ENCODE measurements at places on chromosomes 6 and 20.

DNA sequence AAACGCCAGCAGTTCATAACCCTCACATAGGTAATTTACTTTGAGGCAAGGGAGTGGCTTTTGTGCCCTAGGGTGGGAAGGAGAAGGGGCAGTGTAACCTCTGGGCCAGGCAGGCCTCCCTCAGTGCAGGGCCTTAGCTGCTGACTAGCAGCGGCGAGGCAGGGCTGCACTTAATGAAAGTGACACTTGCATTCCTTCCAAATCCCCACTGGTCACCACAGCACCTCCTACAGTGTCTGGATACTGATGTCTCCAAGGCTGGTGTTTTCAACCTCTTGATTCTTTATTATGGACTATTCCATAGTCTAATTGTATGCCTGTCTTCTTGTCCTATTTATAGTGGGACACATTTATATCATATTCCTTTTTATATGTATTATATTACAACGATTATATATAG lies 152.7 kb downstream of the LY86 start:
- DNase-seq = no peak

- DNase-seq = no peak
Measured at GRCh38 chr20:58997141-58997770, 9.8 kb downstream of the CTSZ start.

GRCh38 chr6:36683145-36683655 lies 4.7 kb downstream of the CDKN1A start:
- DNase-seq = no peak

GRCh38 chr20:22373164-22373895 lies 211.0 kb downstream of the FOXA2 start:
- DNase-seq = no peak

GRCh38 chr6:116145803-116146675 lies 20.1 kb upstream of the COL10A1 start:
- no peak for DNase-seq

DNA sequence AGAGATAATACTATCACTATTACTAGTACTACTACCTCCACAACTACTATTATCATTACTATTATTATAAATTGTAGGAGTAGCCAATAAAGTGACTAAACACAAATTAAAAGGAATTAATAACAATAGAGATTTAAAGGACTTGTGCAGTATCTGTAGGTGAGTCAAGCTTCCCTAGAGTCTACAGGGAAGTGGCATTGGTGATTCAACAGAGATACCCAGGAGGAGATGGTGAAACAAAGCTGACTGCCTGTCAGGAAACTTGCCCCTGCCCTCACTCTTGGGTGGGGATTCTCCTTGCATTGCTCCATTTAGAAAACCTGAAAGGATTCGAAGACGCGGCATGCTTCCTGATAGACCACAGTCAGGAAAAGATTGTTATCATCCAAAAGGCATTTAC lies 23.3 kb upstream of the BCLAF1 start:
- no peak for DNase-seq

DNA sequence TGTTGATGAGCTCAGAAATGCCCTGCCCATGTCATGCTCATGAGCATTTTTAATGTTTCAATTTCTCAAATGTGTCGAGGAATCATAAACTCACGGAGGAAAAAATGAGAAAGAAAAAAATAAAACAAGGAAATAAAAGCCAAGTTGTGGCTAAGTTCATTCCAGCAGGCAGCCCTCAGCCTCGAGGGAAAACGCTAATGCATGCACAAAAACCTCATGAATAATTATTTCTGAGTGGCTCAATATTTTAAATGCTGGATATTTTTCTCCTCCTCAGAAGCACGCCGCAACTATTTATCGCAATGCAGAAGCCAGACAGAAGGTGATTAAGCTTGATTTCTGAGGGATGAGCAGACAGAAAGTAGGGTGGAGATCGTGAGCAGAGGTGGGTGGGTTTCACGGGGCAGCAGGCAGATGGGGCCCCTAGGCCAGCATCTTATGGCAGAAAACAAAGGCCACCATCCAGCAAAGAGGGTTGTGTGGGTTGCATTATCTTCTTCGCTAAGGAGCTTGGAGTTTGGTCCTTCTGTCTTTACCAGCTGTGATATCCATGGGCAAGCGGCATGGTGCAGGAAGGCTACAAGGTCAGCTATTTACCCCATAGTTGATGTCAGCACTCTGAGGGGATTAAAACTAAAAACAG lies 151.5 kb upstream of the LRFN2 start:
- no peak for DNase-seq

- no peak for DNase-seq
Measured at GRCh38 chr6:47114460-47114859, 72.3 kb upstream of the ADGRF1 start.

DNA sequence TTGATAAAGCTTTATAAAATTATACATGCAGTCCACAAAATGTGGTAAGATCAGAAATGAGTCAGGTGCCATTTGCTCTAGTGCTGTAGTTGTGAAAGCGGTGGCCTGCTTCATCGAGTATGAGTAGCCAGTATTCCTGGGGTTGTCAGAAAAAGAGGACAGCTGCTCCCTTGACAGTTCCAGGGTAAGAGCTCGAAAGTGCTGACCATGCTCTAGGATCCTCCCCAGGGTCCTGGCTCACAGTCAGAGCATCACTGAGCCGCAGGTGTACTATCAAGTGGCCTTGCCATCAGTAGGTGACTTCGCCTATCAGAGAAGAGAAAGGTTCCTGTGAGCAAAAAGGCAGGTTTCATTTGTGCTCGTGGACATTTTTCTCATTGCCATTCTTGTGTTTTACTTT lies 3.6 kb downstream of the BTBD3 start:
- DNase-seq = no peak

- DNase-seq = no peak
Measured at GRCh38 chr6:135531954-135532490, 34.5 kb upstream of the AHI1 start.

- DNase-seq = no peak
Measured at GRCh38 chr20:39528436-39528835, 566.3 kb downstream of the DHX35 start.

- no peak for DNase-seq
Measured at GRCh38 chr6:106995640-106996039, 21.1 kb upstream of the CD24 start.

GRCh38 chr6:26087284-26088115 lies at the start of gene HFE:
Gene HFE (plus strand): TSS chr6:26087429. CDS start chr6:26087441, 12 bp downstream.
- peak; percentile 61 for DNase-seq

- DNase-seq = peak; percentile 15
Measured at GRCh38 chr6:28875191-28875747, 48.5 kb downstream of the TRIM27 start.

DNA sequence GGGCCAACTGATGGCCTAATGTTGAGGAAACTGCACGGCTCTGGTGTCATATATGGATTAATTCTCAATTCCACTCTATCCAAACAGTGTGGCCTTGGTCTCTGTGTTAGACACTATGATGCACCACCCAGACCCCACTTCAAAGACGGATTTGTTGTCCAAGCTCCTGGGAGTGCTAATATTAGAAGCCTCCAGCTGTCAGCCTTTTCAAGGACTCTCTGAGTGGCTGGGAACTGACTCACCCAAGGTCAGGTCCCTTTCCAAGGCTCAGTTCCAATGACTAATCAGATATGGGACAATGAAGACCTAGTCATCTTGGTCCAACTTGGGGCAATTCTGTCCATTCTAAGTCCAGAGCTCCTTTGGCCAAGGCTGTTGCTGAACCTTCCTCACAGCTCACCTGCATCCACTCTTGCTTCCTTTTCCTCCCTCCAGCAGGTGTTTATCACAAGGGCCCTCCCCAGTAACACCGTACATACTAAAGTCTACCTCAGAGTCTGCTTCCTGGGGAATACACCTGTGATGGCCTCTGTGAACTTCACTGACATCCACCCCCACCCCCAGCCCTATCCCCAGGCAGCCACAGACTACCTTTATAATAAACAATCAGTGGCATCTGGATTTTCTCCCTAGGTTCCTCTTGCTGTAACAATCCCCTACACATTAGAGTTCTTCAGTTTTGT lies 7.2 kb upstream of the IL20RA start:
- DNase-seq = no peak

DNA sequence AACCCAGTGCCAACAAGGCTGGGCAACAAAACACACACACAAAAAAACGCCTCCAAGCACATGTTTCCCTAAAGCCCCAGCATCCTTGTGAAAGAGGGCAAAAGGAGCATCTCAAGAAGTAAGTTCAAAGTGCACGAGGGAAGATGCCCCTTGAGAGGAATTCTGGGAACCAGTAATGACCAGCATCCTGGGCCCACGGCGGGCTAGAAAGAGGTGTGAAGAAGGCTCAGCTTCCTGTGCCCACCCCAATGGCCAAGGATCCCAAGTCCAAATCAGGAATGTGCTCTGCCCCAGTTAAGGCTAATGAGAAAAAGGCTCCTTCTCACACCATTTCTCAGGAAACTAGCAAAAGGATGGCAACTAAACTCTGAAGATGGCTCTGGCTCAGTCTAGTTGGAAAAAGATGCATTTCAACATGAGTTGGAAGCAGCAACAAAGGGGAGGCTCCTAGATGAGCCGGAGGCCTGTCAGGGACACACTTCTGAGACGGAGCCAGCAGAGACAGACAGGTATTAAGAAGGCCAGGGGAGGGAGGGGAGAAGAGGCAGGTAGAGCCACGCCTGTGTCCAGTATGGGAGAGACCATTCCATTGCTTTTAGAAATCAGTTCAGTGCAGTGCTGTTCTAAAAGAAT lies 3.2 kb downstream of the RIMS4 start:
- DNase-seq = no peak

Data from iPS-NIHi11 (cell line).